Fibroblast of gingiva (primary cell): ENCODE measurements at places on chromosomes 2 and 18.

GRCh38 chr2:226515344-226516055 lies 284.1 kb downstream of the IRS1 start:
- peak; percentile 86 for DNase-seq

DNA sequence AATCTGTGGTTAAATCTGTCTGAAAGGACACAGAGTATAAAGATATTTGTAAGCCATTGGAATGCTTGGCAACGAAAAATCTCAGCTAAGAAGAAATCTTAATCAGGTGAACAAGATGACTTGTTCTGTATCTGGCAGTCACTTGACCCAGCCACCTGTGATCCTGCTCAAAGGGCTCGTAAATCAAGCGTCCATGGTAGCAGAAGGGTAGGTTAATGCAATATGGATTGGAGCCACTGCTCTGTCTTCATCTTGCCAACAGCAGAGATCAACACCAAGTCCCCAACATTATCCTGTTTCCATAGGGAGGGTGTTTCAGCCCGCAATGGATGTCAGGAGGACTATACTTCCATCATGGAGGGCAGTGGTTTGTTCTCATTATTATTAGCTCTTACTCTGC lies 378.4 kb downstream of the CDH7 start:
- DNase-seq = no peak

- DNase-seq = no peak
These were observed 86.7 kb downstream of the NYAP2 start for GRCh38 chr2:225486236-225486635.

GRCh38 chr2:202610380-202610779 lies 24.4 kb upstream of the FAM117B start:
- DNase-seq = no peak

DNA sequence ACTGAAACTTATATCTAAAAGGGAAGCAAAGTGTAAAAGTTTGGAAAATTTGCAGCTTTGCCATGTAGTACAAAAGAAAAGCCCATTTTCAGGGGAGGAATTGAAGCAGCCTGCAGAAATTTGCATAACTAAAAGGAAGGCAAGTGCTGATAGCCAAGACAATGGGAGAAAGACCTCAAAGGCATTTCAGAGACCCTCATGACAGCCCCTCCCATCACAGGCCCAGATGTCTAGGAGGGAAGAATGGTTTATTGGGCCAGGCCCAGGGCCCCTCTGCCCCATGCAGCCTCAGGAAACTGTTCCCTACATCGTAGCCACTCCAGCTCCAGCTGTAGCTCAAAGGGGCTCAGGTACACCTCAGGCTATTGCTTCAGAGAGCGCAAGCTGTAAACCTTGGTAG lies 14.4 kb upstream of the WDR75 start:
- no peak for DNase-seq

GRCh38 chr2:218811382-218811781 lies 20.2 kb downstream of the PRKAG3 start:
- no peak for DNase-seq

DNA sequence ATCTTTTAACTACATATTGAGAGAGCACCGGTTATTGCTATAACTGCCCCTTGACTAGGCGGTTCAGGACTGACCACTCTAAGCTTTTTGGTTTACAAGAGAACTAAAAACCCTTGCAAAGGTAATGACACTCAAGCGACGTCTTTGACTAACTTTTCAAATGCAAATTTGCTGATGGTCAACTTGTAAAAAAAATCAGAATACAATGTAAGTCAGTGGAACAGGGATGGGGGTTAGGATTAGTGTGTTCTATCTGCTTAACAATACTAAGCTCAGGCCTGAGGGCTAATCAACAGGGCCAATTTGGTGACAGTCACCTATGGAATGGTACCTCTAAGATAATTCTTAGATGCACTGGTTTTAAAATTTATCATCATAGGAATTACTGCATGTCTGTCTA lies 57.1 kb downstream of the ZAP70 start:
- no peak for DNase-seq

GRCh38 chr18:23526501-23527063 lies 23.3 kb downstream of the RMC1 start:
- DNase-seq = no peak

DNA sequence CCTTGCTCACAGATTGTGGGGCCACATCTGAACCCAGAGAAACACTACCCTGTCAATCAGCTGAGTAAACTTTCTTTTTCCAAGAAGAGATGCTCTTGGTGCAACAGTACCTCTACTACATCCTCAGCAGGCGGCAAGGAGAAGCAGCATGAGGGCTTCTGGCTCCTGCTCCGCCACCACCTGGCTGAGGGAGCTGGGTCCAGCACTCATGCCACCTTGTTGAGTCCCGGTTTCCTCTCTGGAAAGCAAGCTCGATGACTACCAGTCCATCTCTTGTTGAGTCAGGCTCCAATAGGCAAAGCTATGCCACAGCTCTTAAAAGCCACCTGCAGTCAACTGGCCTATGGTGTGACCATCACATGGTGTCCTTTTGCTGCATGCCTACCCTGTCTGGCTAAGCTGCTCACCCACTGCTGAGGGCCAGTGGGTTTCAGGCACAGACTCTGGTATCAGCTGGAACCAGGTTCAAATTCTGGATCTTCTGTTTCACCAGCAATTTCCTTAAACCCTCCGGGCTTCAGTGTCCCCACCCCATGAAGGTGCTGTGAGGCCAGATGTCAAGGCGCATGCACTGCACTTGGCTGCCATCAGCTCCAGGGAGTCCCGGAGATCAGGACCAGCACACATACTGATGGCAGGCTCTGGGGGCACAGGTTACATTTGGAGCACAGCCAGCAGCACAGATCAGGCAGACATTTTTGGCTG lies 42.5 kb upstream of the ACAA2 start:
- no peak for DNase-seq

- peak; percentile 46 for DNase-seq
These were observed 77.9 kb downstream of the DTNA start for GRCh38 chr18:34787931-34788532.

- peak; percentile 99 for DNase-seq
These were observed at the start of gene DTNA for GRCh38 chr18:34709750-34710441. DTNA (plus strand) TSS chr18:34710298; CDS start chr18:34755977, 45,679 bp downstream.

- no peak for DNase-seq
These were observed 37.6 kb downstream of the CDH7 start for GRCh38 chr18:65788373-65788772.

GRCh38 chr18:47163241-47163640 lies 12.9 kb downstream of the IER3IP1 start:
- peak; percentile 22 for DNase-seq

GRCh38 chr18:2139691-2140090 lies 431.6 kb downstream of the METTL4 start:
- DNase-seq = peak; percentile 18

DNA sequence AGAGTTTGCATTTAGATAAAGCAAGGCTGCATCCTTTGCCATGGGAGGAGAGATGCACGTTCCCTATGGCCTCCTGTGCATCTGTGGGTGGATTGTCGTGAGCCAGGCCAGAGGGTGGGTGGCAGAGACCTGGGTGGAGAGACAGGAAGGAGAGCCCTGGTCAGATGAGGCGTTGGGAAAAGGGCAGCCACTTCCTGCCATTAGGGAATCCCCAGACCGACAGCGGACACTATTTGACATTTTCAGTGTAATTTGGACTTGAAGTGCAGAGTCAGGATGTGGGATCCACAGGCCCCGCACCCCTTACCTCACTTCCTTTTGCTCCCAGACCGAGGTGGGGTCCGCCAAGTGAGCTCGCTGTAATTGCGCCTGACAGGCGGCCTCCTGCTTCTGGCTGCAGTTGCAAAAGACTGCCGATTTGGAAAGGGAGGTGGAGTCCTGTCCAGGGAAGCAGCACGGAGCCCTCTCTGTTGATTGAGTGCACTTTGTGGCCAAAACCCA lies 150.0 kb downstream of the DYSF start:
- DNase-seq = no peak

DNA sequence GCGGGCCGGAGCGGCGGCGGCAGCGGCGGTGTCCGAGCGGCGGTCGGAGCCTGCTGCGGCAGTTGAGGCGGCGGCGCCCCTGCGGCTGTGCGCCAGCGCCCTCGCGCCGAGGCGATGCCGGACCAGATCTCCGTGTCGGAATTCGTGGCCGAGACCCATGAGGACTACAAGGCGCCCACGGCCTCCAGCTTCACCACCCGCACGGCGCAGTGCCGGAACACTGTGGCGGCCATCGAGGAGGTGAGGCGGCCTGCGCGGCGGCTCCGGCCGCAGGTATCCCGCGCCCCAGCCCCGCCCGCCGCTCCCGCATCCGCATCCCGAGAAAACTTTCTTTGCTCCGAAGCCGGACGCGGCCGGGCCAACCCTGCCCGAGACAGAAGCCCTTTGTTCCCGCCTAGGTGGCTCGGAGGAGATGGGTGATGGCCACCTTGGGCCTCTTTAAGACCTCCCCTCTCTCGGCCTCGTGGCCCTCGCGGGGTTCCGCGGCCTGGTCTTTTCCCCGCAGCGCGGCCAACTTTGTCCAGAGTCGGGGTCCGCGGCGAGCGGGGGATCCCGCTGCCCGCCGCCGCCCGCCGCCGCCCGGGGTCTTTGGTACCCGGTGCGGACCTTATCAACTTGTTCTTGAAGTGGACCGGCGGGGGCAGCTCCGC lies 504 bp downstream of the ASAP2 start:
- no peak for DNase-seq

DNA sequence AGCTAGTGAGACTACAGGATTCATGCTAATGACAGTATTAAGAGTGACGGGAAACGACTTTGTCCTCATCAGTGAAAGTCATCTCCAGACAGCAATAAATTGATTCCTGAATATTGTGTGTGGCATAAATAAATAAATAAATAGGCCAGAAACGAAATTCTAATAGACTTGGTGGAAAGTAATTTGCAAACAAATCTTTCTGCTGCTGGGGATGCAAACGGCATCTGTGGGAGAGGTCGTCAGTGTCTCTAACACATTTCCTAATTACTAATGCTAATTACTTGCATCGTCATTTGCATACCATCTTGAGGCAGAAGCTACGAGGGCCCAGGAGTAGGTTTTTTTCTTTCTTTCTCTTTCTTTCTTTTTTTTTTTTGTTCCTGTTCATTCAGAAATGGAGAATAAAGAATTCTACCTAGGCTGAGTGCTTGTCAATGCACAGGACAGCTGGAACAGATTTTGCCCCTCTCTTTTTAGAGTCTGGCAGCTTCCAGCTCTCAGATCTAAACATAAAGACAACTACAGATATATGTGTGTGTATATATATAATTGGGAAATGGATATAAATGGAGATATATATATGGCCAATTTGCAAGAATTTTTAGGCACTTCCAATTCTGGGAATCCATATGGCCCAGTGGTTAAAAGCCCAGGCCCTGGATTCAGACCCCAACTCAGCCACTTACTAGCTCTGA lies 75.1 kb downstream of the SPP2 start:
- DNase-seq = no peak

DNA sequence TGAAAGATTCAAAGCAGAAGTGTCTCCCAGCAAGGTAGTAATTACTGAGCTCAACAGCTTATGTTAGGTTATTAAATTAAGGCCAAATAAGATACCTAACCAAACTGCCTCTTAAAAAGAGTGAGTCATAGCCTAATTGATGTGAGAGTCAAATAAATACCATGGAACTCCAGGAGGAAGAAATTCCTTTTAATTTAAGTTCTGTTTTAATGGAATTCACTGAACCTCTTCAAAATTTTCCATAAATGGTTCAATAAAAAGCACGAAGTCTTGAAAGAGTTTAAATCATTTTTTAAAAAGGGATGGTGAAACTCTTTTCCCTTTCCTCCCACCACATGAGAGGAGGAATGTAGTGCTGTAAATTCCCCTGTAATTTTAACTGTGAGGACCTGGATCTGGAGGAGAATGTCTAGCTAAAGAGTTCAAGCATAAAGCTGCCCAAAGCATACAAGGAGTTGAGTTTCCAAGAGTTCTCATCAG lies 180.8 kb upstream of the MMADHC start:
- DNase-seq = no peak

DNA sequence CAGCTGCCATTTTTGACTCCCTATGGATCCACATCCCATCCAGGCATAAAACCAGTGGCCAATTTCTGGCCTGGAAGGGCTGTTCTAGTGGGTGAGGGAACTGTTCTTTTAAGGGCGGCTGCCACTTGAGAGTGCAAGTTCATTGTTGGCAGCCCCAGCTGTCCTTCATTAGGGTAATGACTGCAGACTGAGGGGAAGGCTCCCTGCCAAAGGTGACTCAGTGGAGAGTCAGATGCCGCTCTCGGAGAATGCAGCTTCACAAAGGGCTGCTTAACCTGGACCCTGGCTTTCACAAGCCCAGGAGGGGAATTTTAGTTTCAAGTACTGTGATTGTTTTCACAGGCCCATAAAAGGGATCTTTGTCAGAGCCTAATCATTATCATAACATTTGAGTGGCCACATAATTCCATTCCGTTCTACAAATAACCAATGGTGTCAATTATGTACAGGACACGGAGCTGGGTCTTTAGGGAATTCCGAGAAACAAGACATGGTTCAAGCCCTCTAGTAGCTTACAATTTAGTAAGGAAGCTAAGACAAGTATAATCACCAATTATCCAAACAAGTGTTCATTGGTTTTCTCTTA lies 235.7 kb downstream of the CDCA7 start:
- DNase-seq = peak; percentile 94

DNA sequence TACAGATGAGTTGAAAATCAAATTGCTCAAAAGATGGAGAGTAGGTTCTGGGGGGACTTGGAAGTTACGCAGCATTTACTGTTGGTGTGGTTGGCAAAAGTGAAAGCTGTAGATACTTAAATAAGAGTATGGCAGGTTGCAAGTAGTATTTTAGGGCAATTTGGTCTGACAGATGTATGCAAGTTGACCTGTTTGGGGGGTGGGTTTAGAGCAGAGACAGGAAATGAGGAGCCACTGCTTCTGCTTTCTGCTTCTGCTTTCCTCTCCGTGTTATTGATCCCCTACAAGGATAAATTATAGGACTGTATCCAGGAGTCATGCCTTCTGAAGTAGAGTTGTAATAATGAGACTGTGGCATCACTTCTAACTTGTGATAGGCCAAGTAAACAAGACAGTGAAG lies 71.2 kb downstream of the EPAS1 start:
- no peak for DNase-seq

GRCh38 chr2:217225596-217225995 lies 365.7 kb upstream of the TNP1 start:
- no peak for DNase-seq

DNA sequence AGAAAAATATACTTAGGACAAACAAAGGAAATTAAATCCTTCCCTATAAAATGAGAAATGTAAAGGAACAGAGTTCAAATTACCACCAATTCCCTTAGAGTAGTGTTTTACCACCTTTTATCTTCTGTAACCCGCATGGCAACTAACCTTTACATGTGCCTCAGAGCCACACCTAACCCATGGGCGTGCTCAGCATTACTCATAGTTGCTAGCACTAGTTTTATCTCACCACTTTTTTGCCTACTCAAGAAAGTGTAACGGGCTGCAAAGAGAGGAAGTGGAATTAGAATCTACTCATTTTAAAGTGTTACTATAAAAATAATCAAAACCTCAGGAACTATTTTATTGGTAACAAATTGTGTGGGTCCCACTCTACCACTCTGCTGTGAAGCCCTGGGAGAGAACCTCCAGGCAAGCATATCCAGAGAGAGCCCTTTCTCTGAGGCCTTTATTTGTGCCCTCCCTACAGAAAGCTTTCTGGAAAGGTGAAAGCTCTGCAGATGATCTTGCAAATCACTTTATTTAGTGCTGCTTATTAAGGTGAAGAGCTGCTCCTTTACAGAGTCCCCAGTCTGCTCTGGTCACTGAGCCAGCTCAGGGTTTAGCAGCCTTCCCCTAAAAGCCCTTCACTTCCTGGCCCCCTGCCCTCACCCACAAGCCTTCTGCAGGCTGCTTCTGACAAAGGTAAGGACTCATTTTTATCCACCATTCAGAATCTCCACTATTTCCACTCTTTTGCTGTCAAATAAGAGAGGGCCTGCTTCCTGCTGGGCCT lies 98.8 kb downstream of the TRABD2A start:
- DNase-seq = no peak
